ENCODE measurements at places on chromosomes 11 and 22.

DNA sequence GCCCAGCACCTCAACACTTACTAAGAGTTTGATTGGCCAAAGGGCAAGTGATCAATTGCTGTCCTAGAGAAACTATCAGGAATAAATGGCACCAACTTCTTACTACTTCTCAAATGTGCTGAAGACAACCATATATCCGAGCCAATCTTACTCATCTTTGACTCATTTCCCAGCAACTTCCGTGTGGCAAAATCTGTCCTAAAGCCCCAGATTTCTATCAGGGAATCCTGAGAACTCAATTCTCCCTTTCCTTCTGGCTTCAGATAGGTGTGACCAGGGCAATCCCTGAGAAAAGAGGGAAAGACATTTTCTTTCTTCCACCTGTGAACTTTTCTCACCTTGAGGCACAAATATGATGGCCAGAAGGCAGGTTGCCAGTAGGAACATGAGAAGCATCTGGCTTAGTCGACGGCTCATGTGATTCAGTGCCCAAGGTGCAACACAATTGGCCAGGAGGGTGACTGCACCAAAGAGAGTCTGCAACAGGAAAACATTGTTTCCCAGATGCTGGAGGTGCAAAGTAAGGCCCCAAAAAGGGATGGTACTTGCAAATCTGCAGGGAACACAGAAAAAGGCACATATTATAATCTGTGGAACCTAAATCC, 21.8 kb upstream of the SLC22A24 start:
- DNase-seq, result no peak

DNA sequence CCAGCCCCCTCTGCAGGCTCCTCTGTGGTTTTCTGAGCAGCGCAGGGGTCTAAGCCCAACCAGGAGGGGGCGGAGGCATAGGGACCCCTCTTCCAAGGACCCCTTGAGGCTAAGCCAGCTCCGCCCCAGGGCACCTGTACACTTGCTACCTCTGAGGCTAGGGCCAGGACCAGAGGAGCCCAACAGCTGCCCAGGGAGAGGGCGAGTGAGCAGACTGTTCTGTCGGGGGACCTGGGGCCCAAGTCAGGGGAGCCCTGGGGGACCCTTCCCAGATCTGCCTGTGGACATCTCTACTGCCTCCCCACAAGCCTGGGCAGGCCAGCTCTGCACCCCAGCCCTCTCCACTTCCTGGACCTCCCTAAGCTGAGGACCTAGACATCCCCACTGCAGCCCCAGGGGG, 1.8 kb downstream of the B4GALNT4 start:
- no peak for DNase-seq

DNA sequence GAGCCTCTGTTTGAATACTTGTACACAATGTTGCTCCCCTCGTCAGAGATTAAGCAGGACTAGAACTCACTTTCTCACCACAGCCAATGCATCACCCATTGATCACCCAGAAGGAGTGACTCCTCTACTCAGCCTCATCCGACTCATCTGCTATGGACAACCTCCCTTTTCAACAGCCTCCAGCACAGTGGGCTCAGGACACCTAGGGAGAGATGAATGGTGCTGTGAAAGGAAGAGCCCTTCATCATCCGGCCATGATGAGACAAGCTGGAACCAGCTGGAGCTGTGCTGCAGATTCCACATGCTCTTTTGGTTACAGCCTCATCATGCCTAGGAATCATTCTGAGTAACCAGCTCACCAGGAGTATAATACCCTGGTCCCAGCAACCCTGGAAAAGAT, 15.5 kb downstream of the C11orf91 start:
- DNase-seq, result no peak

- no peak for DNase-seq
These were observed 125.5 kb downstream of the SIK3 start for GRCh38 chr11:116972691-116973090.

- DNase-seq, result no peak
These were observed 33.8 kb downstream of the ZC3H7B start for GRCh38 chr22:41334951-41335635.

DNA sequence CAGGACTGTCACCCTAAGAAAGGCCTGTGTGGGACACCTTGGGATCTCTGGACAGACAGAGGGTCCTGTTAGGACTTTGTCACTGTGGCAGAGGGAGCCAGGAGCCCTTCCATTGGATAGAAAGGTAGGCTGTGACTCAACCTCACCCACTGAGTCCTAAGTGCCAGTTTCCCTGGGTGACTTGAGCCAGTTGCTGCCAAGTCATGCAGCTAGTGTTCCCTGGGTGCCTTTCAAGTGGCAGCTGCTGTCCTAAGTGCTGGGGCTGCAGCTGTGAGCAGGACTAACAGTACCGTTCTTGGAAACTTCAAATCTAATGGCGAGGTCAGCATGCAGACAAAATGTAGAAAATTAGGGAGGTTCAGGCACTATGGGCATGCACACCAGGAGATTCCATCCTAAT, 393.7 kb downstream of the TMEM135 start:
- DNase-seq, result no peak

DNA sequence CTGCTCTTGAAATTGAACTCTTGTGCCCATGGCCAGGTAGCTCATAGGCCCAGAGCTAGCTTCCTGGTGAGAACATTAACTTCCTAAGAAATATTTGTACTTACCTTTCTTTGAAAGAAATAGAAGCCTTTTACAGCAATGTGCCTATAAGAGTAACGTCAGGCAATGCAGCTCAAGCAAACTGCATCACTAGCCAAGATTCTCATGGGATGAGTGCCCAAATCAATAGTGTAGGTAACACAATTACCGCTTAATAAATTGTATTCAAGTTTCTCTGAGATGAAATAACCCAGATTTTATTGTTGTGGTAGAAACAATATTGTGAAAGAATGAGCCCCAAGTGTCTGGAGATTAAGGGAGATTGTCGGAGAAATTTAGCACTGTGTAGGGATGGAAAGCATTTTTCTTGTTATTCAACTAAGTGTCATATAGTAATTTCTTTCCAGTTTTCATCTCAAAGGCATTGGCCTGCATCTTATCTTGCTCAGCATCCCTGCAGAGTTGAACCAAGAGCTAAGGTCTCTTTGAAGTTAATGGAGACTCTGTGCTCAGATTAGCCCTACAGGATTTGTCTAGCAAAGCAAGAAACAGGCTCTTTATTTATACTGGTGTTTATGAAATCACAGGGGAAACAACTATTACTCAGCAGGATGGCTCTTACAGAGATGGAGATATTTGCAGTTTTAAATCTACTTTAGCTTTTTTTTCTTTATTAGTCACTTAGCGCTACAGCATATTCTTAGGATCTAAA, 321.0 kb upstream of the PDGFD start:
- no peak for DNase-seq

DNA sequence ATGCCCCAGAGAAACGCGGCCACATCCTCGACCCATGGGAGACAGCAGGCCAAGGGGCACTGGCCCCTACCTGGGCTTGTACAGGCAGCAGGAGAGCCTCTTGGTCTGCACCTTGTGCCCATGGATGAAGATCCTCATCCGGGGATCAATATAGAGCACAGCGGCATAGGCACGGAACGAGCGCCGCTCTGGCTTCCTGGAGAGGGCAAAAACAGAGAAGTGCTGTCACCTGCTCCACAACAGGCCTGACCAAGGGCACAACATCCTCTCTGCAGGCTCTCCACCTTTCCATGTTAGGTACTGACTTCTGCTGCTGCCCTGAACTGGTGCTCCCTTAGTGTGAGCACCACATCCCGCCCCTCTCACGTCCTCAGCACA, 27.2 kb downstream of the MORC2 start:
- DNase-seq, result no peak

- no peak for DNase-seq
These were observed 8.0 kb upstream of the SERPIND1 start for GRCh38 chr22:20765938-20766337.

GRCh38 chr22:39999144-39999757, 4.5 kb downstream of the FAM83F start:
- no peak for DNase-seq
